Fibroblast of skin of right biceps (primary cell): ENCODE measurements at places on chromosomes 2 and 18.

DNA sequence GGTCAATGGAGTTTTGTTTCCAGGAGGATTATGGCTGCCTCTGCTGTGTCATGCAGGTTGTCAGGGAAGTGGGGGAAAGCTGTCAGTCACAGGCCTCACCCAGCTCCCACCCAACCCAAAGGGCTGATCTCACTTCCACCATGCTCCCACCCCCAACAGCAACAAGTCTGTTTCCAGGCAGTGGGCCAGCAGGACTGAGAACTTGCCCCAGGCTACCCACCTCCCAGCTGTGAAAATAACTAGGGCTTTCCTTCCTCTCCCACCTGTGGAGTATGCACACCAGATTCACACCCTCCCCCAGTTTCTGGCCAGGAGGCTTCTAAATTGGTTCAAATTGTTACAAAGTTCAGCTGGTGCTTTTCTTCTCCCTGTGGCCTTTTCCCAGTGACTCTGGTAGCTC, 95.6 kb upstream of the ACVR1 start:
- DNase-seq: no peak

- no peak for DNase-seq
These were observed 17.7 kb downstream of the PDIA6 start for GRCh38 chr2:10794876-10795275.

DNA sequence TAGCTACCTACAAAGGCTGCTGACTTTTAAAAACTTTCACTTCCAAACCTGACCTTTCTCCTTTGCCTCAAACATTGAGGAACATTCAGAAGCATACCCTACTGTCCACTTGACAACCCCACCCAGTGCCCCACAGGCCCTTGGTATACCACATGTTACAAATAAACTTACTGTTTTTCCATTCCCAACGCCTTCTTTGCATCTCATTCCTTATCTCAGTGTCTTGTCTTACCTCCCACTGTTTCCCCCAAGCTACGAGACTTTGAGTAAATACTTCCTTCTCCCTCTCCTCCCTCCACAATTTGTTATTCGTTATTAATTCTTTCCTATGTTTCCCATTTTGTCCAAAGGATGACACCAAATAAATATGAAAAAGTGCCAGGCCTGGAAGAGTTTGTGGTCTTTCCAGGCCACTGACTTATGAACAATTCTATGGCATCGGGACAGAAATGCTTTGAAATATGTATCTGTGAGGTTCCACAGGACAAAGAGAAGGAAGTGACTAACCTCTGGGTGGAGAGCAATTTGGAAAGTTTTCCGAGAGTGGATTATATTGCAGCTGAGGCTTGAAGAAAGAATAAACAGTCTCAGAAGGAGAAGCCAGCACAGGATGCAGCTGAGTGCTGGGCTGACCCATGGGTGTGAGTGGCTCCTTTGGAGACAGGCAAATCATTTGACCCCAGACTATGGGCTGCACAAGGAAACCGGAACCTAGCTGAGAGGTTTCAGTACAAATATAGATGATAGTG, 409.0 kb downstream of the LPIN1 start:
- DNase-seq: peak; percentile 86

DNA sequence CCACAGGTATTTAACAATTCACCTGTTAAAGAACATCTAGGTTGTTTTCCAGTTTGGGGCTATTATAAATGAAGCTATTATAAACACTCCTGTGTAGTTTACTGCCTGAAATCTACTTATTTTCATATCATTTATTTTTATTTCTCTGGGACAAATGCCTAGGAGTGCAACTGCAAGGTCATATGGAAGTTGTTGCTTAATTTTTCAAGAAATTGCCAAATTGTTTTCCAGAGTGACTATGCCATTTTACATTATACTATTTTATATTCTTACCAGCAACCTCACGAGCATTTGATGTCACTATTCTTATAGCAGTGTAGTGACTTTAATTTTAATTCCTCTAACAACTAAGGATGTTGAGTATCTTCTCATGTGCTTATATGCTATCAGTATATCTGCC, 298.4 kb downstream of the EXOC6B start:
- DNase-seq: no peak

GRCh38 chr2:204686406-204686805, 141.1 kb downstream of the PARD3B start:
- DNase-seq: peak; percentile 40

DNA sequence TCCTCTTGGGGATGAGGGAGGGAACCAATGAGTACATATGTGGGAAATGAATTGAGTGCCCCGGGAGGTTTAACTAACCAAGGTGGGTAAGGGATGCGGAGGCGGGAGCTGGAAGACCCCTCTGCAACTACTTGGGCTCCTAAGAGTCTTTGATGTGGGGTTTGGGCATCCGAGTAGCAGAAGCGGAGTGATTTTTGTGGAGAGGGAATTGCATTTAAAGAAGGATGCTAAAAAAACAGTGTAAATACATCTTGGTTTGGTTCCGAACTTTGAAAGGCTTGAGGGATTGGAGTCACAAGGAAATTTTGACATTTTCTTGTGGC, 215.7 kb downstream of the MCFD2 start:
- peak; percentile 23 for DNase-seq

GRCh38 chr2:69781321-69782248, 39.7 kb downstream of the ANXA4 start:
- no peak for DNase-seq

DNA sequence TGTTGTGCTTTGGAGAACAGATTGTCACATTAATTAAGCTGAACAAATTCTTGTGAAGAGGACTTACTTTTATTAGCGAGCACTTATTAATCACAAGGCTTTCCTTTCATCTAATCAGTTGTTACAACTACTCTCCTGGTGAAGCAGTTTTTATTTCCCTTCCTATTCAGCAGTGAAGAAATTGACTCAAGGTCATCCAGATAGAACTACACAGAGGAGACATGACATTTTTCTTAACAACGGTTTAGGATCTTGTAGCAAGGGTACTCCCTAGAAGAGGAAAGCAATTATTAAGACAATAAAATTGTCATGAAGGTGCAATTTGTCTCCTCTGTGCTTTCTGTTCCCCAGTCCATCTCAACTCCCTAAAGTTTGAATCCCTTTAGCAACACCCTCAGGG, 61.3 kb downstream of the POLE4 start:
- DNase-seq: no peak

DNA sequence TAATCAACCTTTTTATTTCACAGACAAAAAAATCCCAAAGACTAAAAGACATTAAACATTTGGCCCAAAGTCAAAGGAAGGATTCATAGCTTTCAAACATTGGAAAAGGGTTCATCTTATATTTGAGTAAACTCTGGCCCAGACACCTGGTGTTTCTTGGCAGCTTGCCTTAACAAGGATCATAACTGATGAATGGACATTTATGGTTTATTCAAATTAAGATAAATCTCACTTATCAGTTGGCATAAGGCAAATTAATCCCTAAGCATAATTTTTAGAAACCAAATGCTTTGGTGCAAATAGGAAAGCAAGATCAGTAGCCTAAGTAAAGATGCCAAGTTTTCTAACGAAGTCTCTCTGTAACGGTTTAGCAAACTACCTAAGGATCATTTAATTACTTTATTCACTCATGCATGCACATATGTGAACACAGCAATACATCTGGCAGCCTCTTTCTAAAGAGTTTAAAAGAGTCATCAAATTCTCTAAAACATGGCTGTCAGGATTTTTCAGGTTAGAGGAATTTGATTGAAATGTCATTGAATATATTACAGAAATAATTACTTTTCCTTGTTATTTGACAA, 323.4 kb upstream of the RBMS1 start:
- DNase-seq: no peak

GRCh38 chr18:10006311-10006893, 92.6 kb downstream of the VAPA start:
- DNase-seq: peak; percentile 54

- DNase-seq: peak; percentile 11
These were observed 118.9 kb upstream of the ARL5A start for GRCh38 chr2:151946899-151947812.

DNA sequence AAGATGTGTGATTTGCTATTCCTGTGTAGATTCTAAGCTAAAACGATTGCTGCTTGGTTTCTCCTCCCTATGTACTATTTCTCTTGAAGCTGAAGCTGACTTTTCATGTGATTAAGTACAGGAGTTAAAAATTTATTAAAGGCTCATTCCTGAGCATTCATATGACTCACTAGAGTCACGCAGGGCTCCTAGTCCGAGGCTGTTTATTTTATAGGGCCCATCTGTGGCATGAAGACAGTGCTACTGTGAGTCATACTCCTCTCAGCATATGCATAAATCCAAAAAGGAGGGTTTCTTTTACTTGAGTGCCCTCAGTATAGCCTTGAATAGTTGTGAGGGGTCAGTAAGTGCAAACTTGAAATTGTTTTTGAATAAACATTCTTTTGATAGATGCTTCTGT, 378.8 kb downstream of the PTPRM start:
- peak; percentile 95 for DNase-seq

GRCh38 chr2:208466151-208466919, 59.7 kb downstream of the PTH2R start:
- DNase-seq: peak; percentile 5

DNA sequence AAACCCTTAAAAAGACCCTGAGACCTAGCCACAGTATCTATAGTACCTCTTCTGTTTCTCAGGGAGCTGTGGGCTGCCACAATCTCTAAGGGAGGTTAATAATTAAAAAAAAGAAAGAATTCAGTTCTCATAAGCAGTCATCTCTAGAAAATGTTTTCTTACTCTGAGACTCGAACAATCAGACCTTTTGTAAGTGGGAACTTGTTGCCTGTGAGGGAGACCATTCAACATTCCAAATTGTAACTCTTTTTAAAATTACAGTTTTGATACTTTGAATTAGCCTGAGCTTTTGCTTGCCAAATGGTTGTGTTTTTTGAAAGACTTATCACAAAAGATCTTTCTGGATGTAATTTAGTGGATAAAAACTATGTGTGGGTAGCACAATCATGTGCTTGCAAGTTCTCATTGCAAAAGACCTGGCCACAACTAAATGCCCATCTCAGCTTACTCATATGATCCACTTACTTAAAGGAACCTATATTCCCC, 33.3 kb downstream of the IL1R2 start:
- DNase-seq: peak; percentile 72

DNA sequence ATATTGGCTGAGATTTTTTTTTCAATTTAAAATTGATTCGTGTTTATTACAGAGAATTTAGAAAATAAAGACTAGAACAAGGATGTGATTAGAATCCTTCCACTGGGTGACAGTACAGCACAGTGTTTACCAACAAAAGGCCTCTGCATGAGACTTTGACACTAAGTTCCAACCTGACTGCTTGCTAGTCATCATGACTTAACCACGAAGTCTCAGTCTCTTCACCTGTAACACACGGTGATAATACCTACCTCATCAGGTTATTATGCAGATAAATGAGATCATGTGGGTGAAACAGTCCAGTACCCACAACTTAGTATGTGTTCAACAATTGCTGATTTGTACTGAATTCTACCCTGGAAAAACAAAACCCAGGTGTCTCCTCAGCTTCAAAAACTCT, 151.2 kb downstream of the STK39 start:
- no peak for DNase-seq

DNA sequence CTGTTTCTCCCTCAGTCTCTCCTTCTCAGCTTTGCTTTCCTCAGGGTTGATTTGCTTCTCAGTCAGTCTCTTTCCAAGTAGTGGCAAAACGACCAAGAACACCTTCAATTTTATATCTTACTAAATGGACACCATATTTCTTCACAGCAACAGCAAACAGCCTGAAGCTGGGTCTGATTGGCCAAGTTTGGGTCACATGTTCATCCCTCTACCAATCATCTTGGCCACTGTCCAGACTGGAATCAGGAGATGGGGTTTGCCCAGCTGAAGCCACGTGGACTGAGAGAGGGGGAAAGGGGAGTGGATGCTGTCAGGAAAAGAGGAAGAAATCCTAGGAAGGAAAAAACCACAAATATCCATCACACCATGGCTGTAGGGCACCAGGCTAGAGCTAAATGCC, 42.0 kb upstream of the ACMSD start:
- DNase-seq: no peak

- DNase-seq: no peak
These were observed 59.6 kb downstream of the CABYR start for GRCh38 chr18:24198461-24198860.

GRCh38 chr2:27007416-27008374, 25.1 kb upstream of the TMEM214 start:
- DNase-seq: no peak

- peak; percentile 74 for DNase-seq
These were observed 11.4 kb upstream of the SLC35F6 start for GRCh38 chr2:26752656-26753055.

DNA sequence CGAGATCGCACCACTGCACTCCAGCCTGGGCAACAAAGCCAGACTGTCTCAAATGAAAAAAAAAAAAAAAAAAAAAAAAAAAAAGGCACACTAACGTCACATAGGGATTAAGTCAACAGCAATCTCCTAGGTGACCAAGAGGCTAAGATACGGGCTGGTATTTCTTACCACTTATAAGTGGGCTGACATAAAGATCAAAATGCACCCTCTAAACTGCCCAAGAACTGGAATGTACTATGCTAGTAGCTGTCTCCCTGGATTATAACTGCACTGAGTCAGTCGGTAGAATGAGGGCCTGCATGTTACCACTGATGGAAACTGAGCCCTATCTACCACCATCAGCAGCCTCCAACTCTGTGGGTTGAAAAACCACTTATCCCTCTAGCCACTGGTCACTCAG, 80.6 kb downstream of the KLF7 start:
- DNase-seq: no peak

DNA sequence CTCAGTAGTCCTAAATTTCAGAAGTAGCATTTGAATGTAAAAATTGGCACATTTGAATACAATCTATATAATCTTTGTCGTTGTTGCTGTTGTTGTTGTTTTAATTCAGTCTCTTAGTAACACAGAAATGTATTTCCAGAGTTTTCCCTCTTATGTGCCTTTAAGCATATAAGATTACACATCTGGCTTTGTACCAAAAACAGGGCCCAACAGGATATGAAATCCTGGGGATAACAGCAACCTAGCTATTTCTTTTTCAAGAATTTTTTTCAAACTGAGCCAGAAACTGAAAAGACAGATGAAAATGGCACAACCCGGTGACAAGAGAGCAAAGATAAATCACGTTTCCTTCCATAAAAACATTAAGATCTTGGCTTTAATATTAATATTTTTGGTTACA, 906.7 kb downstream of the NRXN1 start:
- no peak for DNase-seq

DNA sequence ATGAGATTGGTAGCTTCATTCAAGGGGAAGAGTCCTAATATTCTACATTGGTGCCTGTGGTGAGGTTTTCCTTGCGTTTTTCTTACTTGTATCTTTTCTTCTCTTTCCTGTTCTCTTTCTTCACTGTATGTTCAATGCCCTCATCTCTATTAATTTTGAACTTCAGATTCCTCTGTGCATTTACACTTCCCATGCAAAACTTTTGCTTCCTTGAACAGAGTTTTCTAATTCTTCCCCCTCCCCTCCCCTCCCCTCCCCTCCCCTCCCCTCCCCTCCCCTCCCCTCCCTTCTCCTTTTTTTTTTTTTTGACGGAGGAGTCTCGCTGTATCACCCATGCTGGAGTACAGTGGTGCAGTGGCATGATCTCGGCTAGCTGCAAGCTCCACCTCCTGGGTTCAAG, 388.3 kb downstream of the LRRTM1 start:
- no peak for DNase-seq
